ENCODE measurements at places on chromosomes 2 and 18.

DNA sequence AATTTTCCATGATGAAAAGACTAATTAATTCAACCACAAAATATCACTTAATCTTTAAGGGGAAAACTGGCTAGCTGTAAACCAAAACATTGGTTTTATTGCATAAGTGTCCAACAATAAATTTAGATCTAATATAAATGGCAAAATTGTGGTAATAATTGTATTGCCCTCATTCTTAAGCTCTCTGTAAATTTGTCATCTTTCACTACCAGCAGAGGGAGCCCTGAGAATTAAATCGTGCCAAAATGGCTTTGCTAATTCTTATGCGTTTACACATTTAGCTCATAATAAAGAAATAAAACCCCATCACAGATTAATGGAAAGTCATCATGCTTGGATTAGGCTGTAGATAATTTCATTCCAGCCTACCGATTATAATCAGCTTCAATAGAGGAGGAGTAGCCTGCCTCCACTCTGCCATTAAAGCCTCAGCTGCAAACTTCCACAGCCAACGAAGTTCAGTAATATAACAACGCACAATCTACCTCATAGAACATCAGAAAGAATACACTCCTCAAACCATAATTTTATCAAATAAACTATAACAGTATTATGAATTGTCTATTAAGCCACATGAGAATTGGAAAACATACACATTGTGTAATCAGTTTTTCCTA is 70.0 kb upstream of the ATP5MC3 start:
- peak; percentile 8 for DNase-seq

DNA sequence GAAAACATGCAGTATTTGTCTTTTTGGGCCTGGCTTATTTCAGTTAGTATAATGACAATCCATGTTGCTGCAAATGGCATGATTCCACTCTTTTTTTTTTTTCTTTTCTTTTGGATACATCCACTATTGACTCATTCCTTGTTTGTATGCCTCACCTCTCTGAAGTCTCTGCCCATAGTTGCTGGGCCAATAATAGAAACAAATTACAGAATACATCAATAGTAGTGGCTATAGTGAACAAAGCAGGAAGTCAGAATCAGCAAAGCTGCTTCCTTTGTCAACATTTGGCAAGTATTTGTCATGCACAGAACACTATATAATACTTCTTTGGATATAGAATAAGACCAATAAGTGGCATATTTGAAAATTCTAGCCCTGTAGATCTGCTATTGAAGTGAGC is 609.7 kb downstream of the STK39 start:
- DNase-seq = no peak

DNA sequence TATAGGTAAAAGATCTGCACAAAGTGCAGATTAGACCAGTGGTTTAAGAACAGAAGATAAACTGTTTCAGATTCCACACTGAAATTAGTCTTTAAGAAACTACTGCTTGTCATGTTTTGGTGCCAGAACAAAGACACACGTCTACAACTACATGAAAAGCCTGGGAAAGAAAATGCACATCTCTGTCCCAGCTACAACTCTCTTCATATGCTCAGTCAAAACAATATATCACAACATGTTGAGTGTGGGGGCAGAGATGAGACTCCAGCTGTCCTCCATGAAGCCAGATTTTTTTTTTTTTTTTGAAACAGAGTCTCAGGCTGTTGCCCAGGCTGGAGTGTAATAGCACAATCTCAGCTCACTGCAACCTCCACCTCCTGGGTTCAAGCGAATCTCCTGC is 52.6 kb upstream of the BIN1 start:
- no peak for DNase-seq

DNA sequence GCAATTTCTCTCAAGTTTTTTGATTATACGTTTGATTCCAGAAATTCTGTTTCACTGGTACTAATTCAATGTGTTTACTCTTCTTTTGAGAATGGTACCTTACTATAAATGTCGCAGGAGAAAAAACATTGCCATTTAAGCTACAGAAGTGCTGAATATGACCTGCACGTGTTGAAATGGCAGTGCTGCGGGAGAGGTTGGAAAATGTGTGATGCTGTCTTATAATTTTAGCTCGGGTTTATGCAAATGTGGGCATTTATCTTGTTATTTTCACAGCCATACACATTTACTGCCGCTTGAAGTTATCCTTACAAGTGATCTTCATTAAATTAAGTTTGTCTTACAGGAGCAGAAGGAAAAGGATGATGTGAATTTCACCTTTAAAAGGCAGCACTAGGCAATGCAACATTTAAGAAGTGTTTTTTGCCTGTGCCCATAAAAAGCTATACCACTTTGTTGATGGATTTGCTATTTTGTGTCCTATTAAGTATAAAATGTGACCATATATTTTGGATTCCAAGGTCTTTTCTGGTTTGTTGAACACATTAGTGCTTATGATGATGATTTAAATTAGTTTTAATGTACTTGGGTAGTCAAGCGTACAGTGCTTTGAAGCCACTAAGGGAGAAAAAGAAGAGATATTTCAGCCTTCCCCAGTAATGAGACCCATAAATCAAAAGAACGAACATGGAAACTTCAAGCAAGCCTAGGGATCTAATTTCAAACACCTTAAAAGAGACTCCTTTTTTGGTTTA is 112.1 kb downstream of the LTBP1 start:
- no peak for DNase-seq

GRCh38 chr18:28124131-28125029 is 52.5 kb downstream of the CDH2 start:
- DNase-seq = no peak

DNA sequence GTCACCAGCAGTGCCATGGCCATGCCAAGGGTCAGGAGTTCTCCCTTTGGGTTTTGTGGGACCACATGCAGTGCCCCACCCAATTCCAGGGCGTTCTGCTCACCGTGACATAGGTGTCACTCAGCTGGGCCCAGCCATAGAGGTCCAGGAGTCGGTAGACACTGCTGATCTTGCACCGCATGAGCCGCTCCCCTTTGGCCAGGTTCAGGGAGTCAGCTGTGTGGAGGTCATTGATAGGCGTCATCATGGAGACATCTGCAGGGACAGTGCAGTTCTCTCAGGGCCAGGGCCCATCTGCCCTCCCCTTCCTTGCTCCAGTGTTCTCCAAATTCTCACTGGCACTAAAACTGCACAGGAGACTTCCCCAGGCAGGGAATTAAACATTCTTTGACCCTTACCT is 71.9 kb downstream of the ADD2 start:
- DNase-seq = no peak

GRCh38 chr2:186503827-186504606 is 18.0 kb downstream of the ZC3H15 start:
- peak; percentile 35 for DNase-seq

DNA sequence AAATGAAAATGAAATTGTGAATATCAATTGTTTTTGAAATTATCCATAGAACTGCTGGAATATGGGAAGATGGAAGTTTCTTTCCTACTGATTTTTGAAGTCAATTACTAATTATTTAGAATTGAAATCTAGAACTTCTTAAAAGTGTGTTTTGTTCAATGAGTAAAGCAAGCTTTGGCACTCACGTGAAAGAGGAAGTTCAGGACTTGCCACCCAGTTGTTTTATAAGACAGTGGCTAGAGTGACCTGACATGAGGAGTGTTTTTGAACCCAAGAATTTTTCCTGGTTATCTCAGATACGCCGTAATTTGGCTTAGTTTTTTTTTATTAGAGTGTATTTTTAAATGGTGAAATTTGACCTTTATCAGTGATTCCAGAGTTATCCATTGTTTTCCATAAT is 3.5 kb downstream of the MXD1 start:
- DNase-seq = no peak
